ENCODE measurements at places on chromosomes 6 and 20.
A peak's percentile ranks its signal among the peaks of the same experiment; 100 is the strongest.

- DNase-seq = no peak
Measured at GRCh38 chr6:143586557-143586956, 75.0 kb upstream of the FUCA2 start.

DNA sequence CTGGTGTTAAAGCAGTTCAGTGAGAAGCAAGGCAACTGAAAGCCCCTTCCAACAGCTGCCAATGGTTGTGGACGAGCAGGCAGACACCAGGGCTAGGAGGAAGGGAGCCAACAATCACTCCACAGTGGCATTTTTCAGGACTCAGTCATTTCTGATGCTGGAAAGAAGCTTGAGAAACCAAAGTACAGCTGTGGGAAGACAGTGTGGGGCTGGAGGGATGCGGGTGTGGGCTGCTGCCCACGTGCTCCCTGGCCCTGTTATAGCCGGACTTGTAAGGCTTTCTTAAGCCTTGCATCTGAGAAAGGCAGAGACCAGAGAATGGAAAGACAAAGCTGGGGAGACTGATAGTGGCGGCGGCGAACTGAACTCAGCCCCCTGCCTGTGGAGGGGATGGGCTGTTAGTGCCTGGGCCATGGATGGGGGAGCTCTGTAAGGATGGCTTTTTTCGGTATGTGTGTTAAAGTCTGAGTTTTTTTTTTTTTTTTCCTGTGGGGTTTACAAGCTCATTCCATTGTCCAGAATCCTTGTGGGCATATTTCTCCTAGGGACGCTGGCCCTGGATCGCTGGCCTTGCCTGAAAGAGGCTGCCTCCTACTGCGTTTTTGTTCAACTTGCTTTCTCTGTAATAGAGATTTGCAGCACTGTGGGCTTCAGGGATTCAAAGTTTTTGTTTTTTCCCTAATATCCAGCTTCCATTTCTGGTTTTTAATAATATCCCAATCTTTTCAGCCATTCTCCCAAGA lies 91.7 kb downstream of the GJA10 start:
- DNase-seq = no peak

GRCh38 chr6:166315436-166315835 lies 7.2 kb upstream of the PRR18 start:
- DNase-seq = no peak

DNA sequence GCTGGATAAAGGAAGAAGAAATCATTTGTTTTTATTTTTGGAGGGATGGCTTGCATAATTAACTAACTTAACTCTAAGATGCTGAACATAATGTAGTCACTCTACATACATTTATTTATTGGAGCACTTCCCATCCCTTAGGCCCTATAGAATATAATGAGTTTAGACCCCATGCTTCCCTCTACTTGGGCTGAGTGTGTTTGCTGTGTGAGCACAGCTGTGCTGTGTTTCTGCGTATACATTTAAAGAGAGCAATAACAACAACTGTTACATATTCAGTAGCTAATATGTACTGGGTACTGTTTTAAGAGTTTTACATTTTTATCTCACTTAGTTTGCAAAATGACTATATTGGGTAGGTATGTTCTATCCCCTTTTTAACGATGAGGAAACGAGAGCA lies 736.6 kb upstream of the NRSN1 start:
- DNase-seq = no peak

DNA sequence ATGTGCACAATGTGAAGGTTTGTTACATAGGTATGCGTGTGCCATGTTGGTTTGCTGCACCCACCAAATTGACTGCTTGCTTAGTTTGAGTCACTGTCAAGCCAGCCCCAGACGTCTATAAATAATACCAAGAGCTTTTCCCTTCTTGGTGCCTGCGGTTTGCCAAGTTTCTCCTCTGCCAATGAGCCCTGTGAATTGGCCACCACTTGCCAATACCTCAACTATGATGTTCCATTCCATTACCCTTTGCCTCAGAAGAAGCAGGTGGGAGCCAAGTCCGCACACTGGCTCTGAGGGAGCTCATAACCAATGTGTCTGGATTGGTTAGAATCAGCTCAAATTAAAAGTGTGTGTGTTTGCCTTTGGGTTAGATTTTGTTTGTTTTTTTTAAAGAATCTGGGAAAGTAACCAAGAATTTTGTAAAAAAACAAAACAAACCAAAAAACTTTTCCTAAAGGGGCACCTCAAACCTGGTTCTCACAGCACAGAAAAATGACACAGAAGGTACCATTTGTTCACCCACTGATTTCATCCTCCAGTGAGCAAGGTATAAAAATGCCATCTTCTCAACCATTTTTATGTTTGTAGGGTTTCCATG lies 244.7 kb upstream of the PRND start:
- no peak for DNase-seq

DNA sequence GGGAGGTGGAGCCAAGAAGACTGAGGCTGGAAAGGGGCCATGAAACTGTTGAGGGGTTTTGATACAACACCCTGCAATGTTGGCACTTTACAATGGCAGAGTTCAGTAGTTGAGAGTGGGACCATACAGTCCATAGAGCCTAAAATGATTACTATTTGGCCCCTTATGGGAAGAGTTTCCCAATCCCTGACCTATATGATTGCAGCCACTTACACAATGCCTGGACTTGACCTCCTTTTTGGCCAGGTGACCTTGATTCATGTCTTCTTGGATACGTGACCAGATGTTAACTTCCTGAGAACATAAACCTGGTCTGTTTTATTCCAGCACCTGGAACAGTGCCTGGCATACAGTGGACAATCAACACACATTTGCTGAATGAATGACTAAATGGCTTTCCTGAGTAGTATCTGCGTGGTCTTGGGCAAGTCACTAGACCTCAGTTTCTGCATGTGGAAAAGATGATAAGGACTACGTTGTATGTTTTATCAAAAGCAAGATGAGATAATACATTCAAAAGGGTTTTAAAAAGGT lies 58.4 kb downstream of the NOX3 start:
- DNase-seq = no peak

DNA sequence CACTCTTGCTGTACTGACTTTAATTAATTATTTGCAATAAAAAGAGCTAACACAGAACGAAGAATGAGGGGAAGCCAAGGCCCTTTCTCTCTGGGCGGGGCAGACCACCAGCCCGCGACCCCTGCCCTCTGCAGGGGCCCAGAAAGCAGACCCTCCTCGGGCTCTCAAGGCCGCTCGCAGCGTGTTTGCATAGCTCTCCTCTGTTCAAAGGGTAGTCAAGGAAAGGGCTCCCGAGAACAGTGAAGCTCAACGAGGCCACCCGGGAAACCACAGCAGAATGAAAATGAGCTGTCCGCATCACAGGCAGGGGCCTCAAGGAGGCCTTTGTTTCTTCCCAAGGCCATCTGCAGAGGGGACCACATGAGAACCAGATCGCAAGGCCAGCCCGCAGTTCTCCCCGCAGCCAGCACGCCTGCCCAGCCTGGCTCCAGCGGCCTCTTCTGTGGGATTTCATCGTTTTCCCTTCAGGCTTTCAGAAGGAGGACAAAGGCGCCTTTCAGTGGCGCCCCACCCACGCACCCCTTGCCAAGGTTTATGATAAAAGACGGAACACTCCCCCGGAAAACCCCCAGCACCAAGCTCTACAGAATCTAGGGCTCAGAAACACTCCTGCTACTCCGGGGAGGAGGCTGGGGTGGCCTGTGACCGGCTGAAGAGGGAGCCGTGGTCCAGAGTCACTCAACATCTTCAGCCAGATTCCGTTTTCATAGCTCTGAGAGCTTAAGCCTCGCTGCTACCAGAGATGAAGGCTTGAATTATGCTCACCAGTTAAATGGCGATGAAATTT lies 25.3 kb downstream of the ACSS1 start:
- DNase-seq = no peak

- DNase-seq = no peak
Measured at GRCh38 chr6:119270545-119270944, 79.0 kb downstream of the MAN1A1 start.

GRCh38 chr6:19432966-19433498 lies 404.1 kb upstream of the ID4 start:
- DNase-seq = no peak

DNA sequence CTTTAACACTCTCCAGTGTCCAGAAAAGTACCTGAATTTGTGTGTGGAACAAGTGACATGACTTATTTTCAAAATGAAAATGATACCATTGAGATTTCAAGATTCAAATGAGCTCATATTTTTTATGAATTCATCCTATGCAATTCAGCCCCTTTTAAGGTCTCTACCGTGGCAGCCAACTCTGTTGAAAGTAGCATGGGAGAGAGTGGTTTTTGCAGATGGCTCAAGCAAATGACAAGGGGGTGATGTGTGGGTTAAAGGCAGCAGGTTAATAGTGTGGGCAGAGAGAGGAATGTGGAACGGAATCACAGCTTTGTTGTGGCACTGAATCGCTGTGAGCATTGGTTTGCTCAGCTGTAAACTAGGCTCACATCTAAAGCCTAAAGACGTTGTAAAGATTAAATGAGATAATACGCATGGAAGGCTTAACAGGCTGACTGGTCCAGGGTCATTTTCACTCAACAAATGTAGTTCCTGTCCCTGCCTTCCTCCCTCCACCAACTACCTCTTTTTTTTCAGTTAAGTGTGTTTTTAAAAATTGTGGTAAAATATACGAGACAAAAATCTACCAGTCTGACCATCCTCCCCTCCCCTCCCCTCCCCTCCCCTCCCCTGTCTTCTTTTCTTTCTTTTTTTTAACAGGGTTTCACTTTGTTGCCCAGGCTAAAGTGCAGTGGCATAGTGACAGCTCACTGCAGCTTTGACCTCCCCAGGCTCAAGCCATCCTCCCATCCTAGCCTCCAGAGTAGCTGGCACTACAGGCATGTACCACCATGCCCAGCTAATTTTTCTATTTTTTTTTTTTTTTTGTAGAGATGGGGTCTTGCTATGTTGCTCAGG lies 114.7 kb upstream of the ZNF217 start:
- DNase-seq = peak; percentile 60

GRCh38 chr20:6575912-6576401 lies 191.5 kb upstream of the BMP2 start:
- no peak for DNase-seq

DNA sequence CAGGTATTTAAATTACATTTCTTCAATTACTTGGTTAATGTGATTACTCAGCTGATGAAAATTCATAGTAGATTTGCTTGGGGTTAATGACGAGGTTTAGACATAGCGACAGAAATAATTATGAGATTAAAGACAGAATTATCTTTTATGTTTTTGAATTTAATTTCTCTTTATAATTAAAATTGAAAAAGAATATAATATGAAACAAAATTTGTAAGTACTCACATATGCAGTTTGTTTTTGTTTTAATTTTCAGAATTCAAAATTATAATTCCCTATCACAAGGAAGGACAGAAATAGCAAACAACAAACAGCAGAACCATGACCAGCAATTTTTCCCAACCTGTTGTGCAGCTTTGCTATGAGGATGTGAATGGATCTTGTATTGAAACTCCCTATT lies at the start of gene TAAR8:
Gene TAAR8 (plus strand): TSS at position 301 of the 400 bp plus-strand sequence. CDS start 21 bp downstream, at position 322.
- no peak for DNase-seq

- DNase-seq = no peak
Measured at GRCh38 chr20:47989957-47990356, 204.7 kb upstream of the SULF2 start.

GRCh38 chr20:52785679-52786078 lies 186.5 kb upstream of the TSHZ2 start:
- DNase-seq = no peak

DNA sequence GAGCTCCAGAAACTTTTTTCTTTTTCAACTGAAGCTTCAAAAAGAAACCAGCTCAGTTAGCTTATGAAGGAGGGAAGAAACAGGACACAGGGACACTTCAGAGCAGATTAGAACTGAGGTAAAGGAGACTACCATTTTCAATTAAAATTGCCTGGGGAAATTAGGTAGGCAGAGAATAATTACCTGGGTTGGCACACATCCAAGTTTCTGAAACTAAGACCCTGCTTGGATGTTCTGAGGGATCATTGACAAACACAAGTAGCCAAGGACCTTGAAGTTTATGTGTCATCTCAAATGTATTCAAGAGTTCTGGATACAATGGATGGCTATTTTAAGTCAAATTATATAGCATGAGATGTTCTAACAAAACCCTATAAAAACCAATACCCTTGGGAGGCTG lies 137.6 kb downstream of the PLCB4 start:
- DNase-seq = no peak

- DNase-seq = no peak
Measured at GRCh38 chr20:17867131-17867925, 101.3 kb downstream of the SNX5 start.

DNA sequence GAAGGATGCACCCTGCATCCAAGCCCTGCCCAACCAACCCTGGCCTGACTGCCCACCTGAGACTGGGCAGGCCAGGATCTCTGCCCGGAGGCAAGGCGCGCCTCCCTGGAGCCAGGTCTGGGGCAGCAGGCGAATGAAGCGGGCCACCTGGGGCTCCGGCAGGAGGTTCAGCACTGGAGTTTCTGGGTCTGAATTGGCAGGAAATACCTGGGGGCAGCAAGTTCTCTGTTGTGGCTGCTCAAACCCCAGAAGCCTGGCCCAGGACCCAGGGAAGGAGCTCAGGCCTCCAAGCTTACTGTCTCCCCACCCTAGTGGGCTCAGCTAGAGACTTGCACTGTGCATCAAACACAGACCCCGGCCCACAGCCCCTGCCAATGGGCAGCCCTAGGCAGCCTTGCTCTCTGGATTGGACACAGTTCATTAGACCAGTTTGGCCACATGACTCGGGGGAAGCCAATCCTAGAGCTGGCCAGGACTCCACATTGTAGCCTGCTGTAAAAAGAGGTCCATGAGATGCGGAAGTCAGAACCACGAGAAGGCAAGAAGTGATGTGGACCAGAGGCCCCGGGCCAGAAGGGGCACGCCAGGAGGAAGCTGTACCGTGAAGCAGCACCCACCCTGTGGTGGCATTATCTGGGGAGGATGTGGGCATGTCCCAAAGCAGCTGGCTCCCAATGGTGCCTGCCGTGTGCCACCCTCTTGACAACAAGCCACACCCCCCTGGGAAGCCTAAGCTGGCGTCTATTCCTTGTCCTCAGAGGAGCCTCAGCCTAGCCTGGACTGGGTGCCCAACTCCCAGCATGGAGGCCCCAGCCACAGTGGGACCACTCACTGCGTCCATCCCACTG lies 3.1 kb downstream of the CPXM1 start:
- DNase-seq = no peak
